ENCODE measurements at places on chromosomes 3 and 15.

- DNase-seq = no peak
Observed at GRCh38 chr3:155629056-155629455, 115.8 kb downstream of the PLCH1 start.

DNA sequence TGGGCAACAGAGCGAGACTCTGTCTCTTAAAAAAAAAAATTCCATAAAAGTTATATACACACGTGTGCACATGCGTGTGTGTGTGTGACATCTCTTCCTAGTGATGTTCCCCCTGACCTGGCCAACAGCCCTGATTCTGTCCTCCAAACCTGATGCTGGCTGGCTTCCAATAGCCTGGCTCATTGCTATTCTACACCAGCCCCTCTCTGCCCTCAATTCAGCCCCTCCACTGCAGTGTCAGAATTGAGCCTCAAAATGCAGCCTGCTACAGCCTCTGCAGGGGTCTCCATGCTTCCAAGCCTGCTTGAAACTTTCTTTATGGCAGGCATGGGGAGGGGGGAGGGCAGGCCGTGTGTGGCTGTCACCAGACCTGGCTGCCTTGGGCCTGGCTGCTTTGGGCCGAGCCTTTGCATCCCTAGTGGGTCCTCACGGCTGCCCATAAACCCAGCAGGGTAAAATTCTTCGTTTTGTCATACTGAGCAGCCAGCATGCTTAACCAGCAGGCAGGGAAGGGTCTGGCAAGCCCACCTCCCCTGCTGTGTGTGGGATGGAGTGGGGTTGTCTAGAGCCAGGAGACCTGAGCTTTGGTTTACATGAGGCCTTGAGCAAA, 22.7 kb upstream of the DOCK3 start:
- no peak for DNase-seq

GRCh38 chr15:81049835-81050234, 49.1 kb downstream of the TLNRD1 start:
- no peak for DNase-seq

- DNase-seq = no peak
Observed at GRCh38 chr3:7562892-7563291, 702.0 kb downstream of the GRM7 start.

GRCh38 chr3:148042663-148043445, 633.7 kb downstream of the ZIC1 start:
- peak; percentile 24 for DNase-seq

- no peak for DNase-seq
Observed at GRCh38 chr3:61565569-61565968, 4.2 kb downstream of the PTPRG start.

DNA sequence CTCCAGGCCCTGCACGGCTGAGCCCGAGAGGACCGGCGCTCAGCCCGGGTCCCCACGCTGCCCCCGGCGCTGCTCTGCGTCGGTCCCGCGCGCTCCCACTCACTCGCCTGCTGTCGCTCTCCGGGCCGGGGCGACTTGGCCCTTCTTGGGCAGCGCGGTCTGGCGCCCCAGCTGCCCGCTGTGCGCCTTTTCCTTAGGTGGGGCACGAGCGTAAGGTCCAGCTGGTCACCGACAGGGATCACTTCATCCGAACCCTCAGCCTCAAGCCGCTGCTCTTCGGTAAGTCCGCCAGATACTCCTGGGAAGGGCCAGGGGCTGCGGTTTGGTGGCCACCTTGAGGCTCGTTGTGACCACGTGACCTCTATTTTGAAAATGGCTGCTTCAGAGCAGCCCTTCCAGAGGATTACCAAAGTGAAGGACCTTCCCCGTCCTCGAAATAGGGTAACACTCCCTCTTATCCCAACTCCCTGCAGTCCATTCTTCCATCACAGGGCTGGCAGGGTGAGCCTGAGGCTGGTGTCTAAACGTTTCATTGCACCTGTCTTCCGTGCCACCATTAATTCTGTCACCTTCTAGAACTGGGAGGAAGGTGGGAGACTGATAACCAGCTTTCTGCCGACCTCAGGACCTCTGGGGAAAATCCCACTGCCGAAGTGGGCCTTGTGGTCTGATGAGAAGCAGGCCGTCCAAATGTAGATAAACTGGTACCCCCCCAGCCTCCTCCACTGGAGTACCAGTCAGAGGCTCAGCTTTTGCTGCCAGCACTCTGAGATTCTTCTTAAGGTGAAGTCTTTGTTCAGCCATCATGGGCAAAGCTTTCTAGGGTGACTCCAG, 812 bp downstream of the P4HTM start:
- no peak for DNase-seq

GRCh38 chr15:38266247-38266986, 13.8 kb downstream of the SPRED1 start:
- no peak for DNase-seq

GRCh38 chr3:197713477-197713822, 23.3 kb downstream of the RUBCN start:
- no peak for DNase-seq

DNA sequence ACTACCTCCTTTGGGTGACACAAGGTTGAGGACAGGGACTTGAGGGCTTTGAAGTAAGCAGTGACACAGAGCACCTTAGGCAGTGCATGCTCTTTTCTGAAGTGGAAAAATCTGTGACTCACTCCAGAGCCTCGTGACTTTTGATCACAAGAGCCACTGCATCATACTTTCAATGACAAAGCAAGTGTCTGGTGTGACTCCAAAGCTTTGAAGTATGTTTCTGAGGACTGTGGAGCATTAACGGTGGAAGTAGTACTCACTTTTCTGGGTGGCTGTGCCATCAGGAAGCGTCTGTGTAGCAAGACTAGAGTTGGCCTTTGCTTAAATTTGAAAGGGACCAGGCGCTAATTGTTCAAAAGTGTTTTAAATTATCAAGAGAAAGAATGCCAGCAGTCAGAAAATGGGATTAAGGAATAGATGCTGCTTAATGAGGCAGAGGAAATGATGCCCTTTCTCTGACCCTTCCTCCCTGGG, 210.7 kb upstream of the TRIM42 start:
- DNase-seq = no peak

DNA sequence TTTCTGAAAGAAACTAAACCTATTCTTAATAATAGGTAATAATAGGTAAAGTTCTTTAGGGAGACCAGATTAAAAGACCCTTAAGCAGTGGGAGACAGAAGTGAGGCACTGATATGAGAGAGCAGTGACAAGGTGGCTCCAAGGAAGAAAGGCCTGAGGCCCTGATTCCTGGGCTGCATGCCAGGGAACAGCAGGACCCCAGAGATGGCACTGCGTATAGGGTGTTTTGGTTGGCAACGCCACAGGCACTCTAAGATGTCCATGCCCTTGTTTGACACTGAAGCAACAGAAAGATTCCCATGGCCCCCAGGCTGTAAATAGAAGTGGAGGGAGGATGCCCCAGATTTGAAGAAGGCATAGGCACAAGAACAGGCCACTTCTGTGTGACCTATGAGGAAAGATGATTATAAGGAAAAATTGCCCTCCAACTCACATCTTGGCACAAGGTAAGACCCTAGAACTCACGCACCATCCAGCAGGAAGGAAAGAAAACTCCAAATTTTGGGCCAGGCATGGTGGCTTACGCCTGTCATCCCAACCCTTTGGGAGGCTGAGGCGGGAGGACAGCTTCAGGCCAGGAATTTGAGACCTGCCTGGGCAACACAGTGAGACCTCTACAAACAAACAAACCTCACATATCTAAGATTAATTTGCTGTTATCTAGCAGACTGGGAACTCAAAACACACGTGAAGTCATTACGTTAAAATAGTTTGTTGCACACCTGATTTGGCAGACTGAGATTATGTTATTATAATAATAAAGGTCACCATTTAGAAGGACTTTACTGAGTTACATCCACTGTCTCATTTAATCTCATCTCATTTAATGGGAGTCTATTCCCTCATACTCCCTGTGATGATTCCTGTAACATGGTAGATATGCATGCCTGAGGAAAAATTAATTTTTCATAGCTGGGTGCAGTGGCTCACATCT, 10.5 kb upstream of the BLM start:
- peak; percentile 54 for DNase-seq

DNA sequence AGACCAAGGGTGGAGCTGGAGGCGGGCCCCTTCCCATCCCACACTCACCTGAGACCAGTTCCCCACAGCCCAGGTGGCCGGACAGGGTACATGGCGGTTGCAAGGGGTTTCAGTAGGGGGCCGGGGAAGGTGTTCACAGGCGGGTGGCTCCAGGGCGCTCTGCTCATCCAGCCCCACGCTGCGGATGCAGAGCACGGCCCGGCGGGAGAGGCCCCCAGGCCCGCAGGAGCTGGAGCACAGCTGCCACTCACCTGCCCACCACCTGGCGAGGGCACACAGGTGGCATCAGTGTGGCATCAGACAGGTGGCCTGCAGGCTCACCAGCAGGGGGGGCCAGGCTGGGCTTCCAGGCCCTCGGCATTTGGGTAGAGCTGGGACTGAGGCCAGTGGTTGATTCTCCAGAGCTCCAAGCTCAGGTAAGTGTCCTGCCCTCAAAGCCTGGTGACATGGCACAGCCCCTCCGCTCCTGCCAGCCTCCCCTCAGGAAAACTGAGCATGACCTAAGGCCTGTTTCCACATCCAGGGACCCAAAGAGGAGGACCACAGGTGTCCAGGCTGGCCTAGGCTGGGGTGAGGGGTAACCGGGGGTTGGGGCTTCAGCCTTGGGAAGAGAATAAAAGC, 43.8 kb downstream of the ADAMTS7 start:
- no peak for DNase-seq

- DNase-seq = no peak
Observed at GRCh38 chr3:28347374-28348264, 902 bp upstream of the ZCWPW2 start.

DNA sequence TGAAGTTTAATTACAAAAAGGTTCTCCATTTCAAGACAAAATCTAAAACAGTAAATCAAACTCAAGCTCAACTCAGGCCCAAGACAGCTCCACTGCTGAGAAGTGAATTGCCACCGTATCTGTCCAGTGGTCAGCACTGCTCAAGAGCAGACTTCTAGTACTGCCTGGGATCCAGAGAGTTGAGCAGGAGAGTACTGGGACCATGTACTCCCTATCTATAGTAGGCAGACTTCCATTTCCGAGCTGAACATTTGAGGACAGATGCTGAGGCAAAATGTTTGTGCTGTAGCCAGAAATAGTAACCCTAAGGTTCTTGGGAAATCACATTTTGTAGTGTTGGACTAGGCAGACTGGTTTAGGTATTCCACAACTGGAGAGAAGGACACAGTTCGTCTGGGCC, 44.1 kb downstream of the MRPL3 start:
- DNase-seq = no peak

DNA sequence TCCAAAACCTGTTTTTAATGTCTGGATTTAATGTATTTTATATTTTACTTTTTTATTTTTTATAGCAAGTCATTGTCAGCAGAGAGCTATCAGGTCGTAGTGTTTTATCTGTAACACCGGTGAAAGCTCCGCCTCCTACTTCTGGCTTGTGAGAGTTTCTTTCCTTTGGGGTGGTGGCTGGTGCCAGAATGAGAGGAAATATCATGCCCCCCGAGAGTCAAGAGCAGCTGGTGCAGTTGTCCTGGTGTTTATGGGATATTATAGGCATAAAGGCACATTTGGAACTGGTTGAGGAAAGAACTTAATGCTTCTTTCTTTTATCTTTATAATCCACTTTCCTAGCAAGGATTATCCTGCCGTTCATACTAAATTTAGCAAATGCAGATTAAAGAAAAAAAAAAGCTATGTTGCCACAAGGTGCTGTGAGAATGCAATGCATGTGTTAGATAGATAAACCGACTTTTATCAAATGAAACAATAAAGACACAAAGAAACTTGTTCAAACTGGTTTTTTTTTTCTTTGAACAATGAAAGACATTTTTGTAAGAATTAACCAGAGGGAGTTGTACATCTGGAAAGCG, 260.1 kb upstream of the PLSCR5 start:
- DNase-seq = no peak

- no peak for DNase-seq
Observed at GRCh38 chr3:37907906-37908305, 46.2 kb downstream of the CTDSPL start.

- no peak for DNase-seq
Observed at GRCh38 chr15:90915216-90915807, 12.2 kb downstream of the MAN2A2 start.

- DNase-seq = no peak
Observed at GRCh38 chr3:120348065-120348990, 826 bp downstream of the LRRC58 start.

GRCh38 chr15:25810631-25811091, 52.5 kb downstream of the ATP10A start:
- DNase-seq = no peak

DNA sequence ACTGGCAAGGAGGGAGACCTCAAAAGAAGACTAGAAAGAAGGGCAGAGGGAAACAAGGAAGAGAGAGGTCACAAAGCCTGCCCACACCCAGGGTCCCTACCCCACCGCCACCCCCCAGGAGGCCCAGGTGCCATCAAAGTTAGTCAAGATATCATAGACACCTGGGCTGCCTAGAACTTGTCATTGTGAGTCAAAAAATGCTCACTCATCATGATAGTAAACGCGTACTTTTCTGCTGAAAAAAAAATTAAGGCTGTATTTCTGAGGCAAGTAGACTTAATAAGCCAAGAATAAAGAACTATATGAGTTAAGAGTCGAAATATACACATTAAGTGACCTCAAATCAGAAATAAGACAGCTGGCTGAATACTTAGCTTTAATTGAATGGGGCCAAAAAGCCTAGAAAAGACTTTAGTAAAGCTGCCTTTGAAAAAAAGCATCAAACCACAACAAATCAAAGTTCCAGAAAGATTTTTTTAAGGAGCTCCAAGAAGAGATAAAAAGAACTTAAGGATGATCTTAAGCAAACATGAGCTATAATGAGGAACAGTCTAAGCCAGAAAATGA, 415.5 kb upstream of the PPP2R3A start:
- no peak for DNase-seq

DNA sequence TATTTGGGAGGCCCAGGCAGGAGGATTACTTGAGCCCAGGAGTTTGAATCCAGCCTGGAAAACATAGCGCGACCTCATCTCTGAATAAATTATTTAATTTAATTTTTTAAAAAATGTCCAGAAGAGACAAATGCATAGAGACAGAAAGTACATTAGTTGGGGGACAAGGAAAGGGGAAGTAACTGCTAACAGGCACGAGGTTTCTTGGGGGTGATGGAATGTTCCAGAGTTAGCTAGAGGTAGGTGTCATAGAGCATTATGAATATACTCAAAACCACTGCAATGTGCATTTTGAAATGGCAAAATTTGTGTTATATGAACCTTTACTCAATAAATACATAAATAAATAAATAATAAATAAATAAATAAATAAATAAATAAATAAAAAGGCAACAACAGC, 31.7 kb upstream of the CYP11A1 start:
- no peak for DNase-seq

GRCh38 chr3:154548341-154548740, 118.4 kb upstream of the GPR149 start:
- DNase-seq = no peak

- peak; percentile 78 for DNase-seq
Observed at GRCh38 chr3:106699122-106699521, 678.1 kb upstream of the CCDC54 start.

GRCh38 chr15:36370731-36371112, 208.7 kb upstream of the CDIN1 start:
- no peak for DNase-seq

GRCh38 chr15:26628879-26629529, 143.9 kb downstream of the GABRB3 start:
- DNase-seq = peak; percentile 82
